Cerebellar nuclear complex (tissue), 1 donor: ENCODE measurements at places on chromosomes 5 and 9.

DNA sequence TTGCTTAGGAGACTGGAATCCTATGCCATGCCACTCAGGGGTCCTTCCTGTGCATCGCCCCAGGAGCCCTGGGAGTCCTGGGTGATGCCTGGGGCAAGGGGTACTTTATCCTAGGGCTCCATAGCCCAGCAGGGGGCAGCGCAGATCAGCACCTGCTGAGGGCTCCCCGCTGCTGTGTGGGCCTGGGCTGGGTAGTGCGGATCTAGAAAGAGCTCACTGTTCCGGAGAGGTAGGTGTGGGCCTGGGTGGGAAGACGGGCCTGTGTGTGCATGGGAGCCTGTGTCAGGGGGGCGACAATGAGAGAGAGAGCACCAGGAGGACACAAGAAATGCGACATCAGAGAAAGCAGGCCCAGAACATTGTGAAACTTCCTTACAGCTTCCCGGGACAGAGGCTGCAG is 11.4 kb upstream of the DAB2IP start:
- no peak for DNase-seq

GRCh38 chr9:136146126-136147037 is 27.7 kb upstream of the TMEM250 start:
- no peak for DNase-seq

DNA sequence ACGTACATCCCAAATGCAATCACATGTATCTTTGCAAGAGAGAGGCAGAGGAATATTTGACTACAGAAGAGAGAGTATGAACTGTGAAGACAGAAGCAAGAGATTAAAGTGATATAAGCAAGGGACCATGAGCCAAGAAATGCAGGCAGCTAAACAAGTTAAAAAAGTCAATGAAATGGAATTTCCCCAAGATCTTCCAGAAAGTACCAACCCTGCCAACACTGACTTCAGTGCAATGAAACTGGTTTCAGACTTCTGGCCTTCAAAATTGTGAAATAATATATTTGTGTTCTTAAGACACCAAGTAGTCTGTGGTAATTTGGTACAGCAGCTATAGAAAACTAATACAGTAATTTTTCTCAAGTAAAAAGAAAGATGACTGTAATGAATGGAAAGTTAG is 20.9 kb downstream of the FOXI1 start:
- DNase-seq: no peak

DNA sequence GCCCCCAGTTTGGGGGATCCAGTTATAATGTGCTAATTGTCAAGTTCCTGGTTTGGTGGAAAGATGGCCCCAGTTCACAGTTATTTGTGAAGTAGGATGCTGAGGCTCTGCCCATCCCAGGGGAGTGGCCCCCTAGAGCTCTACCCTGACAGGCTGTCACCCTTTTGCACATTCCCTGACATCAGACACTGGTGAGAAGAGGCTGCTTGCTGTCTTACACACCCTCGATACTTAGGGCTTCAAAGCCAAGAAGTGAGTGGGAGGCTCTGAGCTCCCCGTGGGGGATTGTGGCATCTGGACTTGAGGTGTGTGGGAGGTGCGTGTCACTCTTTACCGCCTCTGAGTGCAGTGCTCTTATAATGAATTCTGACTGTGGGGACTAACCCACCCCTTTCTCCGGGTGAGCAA is 168.5 kb downstream of the DOCK2 start:
- no peak for DNase-seq

- no peak for DNase-seq
Measured at GRCh38 chr9:125183054-125183453, 6.5 kb downstream of the PPP6C start.

GRCh38 chr5:16737209-16737608 is 120.4 kb upstream of the RETREG1 start:
- DNase-seq: no peak

DNA sequence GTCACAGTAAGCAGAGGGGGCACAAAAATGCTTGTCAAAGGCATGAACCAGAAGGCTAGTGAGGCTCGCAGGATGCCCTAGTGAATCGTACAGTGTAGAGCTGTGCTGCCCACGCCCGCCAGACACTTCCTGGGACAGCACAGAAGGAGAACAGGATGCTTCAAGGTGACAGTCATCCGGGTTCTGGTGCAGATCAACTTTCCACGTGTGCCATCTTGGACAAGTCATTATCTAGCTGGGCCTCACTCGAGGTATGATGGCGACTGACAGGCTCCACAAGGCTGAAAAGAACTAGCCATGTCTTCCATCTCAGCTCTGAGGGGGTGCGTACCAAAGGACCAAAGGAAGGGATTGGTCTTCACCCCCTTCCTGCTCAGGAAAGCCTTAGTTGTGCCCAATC is 14.0 kb downstream of the SPRY4 start:
- DNase-seq: no peak

DNA sequence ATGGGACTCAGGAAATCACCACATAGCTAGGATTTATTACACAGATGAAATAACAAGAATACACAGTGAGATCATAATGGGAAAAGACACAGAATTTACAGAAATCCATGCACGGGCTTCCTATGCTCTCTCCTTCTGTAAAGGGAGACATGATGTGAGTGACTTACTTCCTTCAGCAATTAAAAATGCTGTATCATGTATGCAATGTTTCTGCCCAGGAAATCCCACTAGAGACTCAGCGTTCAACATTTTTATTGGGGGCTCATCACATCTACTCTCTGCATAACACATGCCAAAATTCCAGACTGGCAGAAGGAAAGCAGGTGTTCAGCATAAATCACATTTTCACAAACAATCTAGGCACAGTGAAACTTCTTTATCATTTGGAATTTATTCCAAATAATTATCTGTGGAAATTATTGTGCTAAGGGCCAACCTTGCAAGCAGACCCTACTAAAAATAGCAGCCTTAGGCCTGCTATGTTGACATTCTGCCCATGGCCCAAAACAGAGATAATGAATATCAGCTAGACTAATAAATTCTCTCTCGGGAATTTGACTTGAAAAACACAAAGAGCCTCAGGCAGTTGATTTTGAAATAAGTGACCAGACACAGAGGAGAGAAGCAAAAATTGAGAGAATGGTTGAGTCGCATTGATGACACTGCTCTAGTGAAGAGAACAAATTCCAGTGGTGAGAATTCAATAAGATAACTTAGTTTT is 31.4 kb upstream of the SELENOP start:
- DNase-seq: no peak

DNA sequence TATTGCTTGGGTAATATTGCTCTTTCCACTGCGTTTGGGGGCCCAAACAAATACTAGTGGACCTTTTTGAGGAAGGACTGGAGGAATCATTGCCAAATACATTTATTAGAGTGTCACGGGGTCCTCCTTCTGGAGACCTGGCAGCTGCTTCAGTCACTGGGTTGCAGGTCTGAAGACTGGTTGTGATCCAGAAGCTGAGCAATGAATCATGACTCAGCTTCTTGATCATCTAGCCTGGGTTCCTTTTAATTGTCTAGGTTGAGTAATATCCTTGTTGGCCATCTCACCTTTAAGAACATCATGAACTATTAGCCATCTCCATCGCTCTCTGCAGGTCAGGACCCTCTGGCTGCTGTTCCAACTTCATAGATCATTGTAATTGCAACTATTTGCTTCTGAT is 15.4 kb upstream of the UBAP1 start:
- no peak for DNase-seq

DNA sequence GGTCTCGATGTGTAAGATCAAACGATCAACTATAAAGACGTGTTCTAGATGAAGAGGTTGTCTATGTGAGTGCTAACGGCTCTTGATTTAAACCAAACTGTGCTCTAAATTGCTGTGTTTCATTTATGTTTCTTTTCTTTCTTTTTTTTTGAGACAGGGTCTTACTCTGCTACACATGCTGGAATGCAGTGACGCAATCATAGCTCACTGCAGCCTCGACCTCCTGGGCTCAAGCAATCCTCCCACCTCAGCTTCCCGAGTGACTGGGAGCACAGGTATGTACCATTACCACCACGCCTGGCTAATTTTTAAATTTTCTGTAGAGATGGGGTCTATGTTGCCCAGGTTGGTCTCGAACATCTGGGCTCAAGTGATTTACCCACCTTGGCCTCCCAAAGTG is 24.0 kb upstream of the RNF130 start:
- no peak for DNase-seq

DNA sequence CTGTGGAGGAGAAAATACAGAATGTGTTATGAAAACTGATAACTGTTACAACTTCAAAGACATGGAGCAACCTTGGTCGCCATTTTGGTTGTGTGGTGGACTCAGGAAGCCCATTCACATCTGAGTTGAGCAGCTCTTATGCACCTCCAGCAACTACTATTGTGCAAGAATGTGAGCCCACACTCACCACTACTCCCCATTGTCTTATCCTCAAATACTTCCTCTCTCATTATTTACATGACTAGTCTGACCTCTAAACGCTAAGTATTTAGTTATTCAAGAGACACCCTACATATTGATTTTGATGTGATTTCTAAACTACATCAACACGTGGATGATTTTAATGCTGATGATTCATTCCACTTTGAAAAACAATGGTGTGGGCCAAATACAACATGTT is 516.6 kb upstream of the CLINT1 start:
- no peak for DNase-seq

DNA sequence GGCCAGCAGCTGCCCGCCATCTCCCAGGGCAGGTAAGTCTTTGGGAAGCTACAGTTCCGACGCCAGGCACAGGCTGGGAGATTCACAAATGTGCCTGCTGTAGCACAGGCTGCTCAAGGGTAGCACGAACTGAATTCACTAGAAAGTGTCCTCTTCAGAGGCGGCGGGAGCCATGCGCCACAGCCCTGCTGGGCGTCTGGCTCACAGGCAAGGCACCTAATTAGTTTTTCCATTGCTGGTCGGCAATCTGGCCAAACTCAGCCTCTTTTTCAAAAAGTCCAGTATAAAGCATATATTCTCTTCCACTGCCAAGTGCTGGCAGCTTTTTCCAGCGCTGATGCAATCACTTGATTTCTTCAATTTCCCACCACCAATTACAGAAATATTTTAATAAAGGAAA is 128.9 kb upstream of the RAPGEF1 start:
- no peak for DNase-seq

DNA sequence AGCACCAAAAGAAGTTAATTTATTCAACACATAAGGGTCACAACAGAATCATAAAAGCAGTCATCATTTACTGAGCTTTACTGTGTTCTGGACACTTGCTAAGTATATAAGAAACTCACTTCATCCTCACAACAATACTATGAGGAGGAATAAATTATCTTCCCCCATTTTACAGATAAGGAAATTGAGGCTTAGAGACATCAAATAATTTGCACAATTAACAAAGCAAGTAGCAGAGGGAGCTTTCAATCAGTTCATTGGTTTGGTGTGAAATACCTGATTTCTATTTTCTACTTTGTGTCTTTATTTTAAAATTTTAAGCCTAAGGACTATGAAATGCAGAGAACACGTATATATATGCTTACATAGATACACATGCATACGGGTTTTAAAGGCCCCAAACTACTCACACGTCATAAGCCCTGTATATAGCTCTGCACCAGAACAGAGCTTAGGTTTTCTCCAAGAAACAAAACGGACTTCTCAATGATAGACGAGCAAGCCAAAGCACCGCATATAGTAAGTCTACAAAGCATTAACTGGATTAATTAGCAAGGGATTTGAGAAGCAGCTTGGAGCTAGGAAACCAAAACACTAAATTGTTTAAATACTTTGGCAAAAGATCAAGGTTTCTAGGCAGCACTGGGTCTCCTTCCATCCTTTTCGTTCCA is 95.6 kb downstream of the DENND1A start:
- no peak for DNase-seq

DNA sequence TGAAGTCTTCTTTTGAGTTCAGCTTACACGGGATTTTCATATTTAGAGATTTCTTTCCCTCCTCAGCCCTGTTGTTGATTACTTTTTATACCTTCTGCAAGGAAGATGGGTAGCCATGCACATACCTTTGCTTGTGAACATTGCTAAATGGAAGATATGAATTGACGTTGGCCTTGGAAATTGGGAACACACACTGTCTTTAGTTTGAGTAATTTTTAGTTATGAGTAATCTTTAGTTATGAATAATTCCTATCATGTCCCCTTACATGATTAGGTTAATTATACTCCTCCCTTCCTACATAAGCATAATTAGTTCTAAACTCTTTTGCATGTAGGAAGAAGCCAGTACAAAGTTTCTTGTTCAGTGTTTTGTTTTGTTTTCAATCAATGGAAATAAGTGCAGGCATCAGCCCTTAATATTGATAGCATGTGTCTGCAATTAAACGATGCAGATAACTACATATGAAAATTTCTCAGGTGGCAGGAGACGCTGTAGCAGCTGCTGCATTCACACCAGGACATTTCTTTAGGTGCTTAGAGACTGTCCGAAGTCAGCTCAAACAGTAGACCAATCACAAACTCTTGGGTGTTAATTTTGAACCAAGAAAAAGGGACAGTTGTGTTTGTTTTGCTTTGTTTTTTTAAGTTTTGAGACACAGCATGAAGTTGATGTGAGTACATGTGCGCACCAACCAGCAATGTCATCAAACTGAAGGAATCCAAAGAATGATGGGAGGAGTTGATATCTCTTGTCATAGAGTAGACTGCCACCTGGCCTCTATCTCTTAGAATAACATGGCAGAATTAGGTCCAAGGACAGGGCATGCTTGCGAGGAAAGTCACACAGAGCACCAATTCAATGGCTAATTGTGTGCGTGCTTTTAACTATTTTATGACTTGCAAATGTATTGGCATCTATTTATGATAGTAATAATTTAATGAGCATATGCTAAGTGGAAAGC is 51.4 kb downstream of the SMARCA2 start:
- DNase-seq: no peak

DNA sequence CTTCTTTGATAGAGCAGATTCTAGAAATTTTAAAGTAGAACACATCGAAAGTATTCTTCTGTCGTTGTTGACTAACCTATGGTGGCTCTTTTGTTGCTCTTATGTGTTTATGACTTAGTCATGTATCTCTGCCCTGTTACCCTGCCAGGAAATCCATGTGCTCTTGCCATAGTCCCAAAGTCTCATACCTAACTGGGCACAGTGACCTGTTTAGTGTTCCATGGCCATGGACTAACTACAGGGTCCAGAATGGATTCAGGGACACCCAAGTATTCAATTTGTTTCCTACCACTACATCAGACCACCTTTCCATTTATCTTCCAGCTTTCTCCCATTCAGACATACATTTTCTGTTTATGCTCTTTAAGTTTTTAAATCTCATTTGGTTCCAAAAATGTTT is 18.0 kb downstream of the SLC44A1 start:
- no peak for DNase-seq

DNA sequence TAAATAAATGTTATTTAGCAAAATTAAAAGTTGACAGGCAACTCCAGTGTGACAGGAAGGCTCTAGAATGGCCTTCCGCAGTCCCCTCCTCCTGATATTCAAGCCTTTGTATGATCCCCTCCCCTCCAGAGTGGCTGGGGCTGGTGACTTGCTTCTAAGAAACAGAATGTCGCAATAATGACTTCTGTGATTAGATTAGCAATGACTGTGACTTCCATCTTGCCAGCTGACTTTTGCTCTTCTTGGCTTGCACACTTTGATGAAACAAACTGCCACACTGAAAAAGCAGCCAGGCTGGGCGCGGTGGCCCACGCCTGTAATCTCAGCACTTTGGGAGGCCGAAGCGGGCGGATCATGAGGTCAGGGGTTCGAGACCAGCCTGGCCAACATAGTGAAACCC is 106.5 kb upstream of the LARP1 start:
- DNase-seq: no peak

GRCh38 chr5:148145916-148146315 is 22.4 kb upstream of the SPINK14 start:
- no peak for DNase-seq
